Tibial nerve (tissue), 4 donors: ENCODE measurements at places on chromosomes 1 and 21. TPM values are rescaled to one million over a fixed set of nuclear protein-coding genes. Genes with fewer than 3 reads are reported as not detected.

DNA sequence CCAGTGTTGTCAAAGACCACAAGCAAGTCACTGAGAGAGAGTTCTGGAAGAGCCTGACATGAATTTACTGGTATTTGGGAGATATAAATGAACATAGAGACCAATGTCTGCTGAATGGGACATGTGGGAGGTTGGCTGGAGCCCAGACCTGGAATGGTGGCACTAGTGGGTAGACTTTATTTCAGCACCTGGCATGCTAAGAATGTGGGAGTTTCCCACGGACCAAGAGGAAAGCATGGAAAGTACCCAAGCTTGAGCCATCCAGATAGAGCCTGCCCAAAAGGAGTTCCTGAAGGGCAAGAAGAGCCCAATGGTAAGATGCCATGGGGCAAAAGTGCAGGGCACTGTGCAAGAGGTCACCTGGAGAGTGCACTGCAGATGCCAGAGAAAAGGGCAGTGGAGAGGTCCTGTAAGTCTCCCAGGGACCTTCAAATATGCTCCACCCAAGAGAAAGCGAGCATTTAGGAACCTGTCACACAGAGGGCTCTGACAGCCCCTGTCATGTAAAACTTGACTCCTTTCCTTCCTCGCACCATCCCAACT, 8.1 kb upstream of the ZNF687 start:
- no peak overlapping the region for H3K27ac ChIP-seq
- H3K27me3 ChIP-seq: no peaks in the 10 kb centered on the region

- no peaks in the 10 kb centered on the region for H3K36me3 ChIP-seq
- no peak for DNase-seq
- no peaks in the 10 kb centered on the region for H3K4me1 ChIP-seq
- H3K4me3 ChIP-seq: no peak overlapping the region
- H3K27ac ChIP-seq: no peak overlapping the region
Measured at GRCh38 chr1:241351841-241352240, 5.2 kb downstream of the RGS7 start.

- no peaks in the 10 kb centered on the region for H3K27me3 ChIP-seq
- no peak overlapping the region for H3K4me3 ChIP-seq
- no peaks in the 10 kb centered on the region for H3K36me3 ChIP-seq
Measured at GRCh38 chr1:34800214-34800613, 7.4 kb downstream of the GJA4 start.

- no peak overlapping the region for H3K4me3 ChIP-seq
- H3K4me1 ChIP-seq: peaks cover 13% of the 10 kb centered on the region
- peaks cover 23% of the 10 kb centered on the region for H3K36me3 ChIP-seq
- H3K27ac ChIP-seq: no peak overlapping the region
Measured at GRCh38 chr1:161885759-161886158, 119.6 kb downstream of the ATF6 start.

DNA sequence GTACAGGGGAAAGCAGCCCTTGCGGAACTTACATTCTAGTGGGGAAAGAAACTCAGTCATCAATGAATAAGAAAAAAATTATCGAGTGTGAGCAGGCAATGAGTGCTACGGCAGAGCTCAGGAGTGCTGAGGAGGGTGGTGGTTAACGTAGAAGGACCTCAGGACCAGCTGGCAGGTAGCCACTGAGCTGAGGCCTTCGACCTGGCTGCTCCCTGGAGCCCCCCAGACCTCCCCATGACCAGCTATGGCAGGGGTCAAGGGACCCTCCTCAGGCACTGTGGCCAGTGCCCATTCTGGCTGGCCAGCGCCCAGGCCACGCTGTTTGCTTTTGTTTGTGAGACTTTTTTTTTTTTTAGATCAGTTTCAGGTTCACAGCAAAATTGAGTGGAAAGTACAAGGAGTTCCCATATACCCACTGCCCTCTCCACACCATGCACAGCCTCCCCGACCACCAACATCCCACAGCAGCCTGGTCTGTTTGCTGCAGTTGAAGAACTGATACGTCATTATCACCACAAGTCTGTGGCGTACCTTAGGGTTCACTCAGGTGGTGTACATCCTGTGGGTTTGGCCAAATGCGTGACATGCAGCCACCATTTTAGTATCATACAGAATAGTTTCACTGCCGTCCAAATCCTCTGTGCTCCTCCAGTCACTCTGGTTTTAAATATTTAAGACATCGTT, 11.8 kb upstream of the TTC22 start:
- no peaks in the 10 kb centered on the region for H3K27me3 ChIP-seq
- no peak overlapping the region for H3K27ac ChIP-seq
- no peak overlapping the region for H3K4me3 ChIP-seq
- no peaks in the 10 kb centered on the region for H3K36me3 ChIP-seq
- no peaks in the 10 kb centered on the region for H3K4me1 ChIP-seq

DNA sequence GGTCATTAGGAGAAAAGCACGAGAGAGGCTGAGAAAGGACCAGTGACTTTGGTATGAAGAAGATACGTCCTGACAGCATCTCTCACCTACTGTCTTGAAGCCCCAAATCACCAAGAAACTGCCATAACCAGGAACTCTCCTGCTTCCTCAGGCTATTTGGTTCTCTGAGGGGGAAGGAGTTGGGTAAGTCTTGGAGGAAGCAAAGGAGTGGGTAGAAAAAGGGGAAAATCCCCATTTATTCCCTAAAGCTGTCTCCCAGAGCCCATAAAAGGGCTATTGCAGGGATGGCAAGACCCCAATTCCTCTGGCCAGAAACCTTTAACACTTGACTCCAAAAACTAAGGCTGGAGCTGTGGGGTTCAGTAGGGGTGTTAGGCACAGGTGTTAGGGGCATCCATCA, 2.1 kb upstream of the PBXIP1 start:
- H3K27ac ChIP-seq: peak overlapping the region; percentile 84
- H3K27me3 ChIP-seq: no peaks in the 10 kb centered on the region
- H3K4me3 ChIP-seq: no peak overlapping the region
- DNase-seq: no peak

- H3K36me3 ChIP-seq: no peaks in the 10 kb centered on the region
- H3K4me3 ChIP-seq: no peak overlapping the region
- no peaks in the 10 kb centered on the region for H3K4me1 ChIP-seq
- DNase-seq: no peak
- no peaks in the 10 kb centered on the region for H3K27me3 ChIP-seq
- H3K27ac ChIP-seq: no peak overlapping the region
Measured at GRCh38 chr1:38547321-38547720, 312.3 kb downstream of the RRAGC start.

The DNAJB4 gene
- 34.5 TPM for total RNA-seq

DNA sequence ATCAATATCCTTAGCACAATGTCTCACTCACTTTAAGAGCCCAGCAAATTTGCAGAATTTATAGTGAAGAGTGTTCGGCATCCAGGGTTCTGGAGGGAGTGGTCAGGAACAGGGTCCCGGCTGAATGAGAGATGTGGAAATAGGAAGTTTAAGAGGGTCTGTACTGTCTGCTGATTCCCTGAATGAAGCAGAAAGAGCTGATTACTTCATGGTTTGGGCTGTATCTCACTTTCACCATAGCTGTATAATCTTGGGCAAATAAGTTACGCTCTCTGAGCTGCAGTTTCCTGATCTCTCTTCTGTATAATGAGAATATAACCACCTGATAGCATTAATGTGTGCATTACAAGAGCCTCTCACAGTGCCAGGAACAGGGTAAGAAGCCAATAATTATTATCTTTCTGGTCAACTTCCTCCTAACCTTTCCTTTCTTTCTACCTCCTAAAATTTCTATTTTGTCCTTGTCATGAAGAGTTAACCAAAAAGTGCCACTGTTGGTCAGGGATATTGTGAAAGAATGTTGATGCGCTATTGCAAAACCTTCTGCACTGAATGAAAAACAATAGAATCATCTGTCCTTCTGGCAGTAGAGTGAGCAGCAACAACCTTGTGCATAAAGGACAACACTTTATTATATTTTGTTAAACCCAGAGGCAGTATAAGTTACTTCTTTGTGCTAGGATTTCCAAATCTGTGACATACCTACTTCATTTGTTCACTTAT, 14.7 kb upstream of the PTGFR start:
- no peak overlapping the region for H3K4me3 ChIP-seq
- no peaks in the 10 kb centered on the region for H3K4me1 ChIP-seq
- no peak overlapping the region for H3K27ac ChIP-seq
- H3K36me3 ChIP-seq: no peaks in the 10 kb centered on the region

- H3K4me1 ChIP-seq: no peaks in the 10 kb centered on the region
- DNase-seq: no peak
- no peaks in the 10 kb centered on the region for H3K27me3 ChIP-seq
- H3K4me3 ChIP-seq: no peak overlapping the region
Measured at GRCh38 chr1:47803815-47804501, 193.2 kb downstream of the TRABD2B start.

The EIF3I gene
- total RNA-seq: 172 TPM

DNA sequence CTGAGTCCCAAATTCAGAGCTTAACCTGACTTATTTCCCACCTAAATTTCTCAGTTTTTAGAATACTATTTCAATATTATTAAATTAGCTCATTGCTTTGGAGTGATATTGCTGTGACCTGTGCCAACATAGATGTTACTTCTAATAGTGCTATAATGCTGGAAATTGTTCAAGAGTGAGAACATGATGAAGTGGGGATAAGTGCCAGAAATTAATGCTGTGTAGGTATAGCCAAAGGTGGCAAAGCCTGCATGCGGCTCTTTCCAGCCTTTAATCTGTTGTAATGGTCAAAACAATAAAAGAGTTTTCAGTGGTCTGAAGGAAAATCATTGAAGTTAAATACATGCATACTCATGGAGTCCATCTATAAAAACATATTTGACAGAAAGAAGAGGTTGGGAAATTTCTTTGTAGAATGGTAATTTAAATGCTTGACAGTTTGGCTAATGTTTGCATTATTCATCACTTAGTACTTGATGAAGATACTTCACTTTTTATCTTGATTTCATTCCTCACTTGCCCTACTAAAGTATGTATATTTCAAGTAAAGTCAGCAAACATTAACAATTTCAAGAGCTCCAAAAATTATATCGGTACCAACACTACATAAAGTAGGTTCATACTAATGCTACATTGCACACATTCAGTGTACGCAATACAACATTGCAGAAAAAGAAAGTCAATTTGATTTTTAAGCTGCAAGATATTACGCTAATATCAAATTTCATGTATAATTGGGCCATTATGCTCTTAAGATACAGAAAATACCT, 82.1 kb downstream of the OLFM3 start:
- no peak for DNase-seq
- no peaks in the 10 kb centered on the region for H3K36me3 ChIP-seq
- H3K27me3 ChIP-seq: no peaks in the 10 kb centered on the region
- no peak overlapping the region for H3K27ac ChIP-seq

GRCh38 chr1:175733722-175734121, 9.7 kb downstream of the TNR start:
- no peaks in the 10 kb centered on the region for H3K27me3 ChIP-seq
- no peak overlapping the region for H3K27ac ChIP-seq
- no peaks in the 10 kb centered on the region for H3K4me1 ChIP-seq
- no peak overlapping the region for H3K4me3 ChIP-seq
- H3K36me3 ChIP-seq: no peaks in the 10 kb centered on the region

DNA sequence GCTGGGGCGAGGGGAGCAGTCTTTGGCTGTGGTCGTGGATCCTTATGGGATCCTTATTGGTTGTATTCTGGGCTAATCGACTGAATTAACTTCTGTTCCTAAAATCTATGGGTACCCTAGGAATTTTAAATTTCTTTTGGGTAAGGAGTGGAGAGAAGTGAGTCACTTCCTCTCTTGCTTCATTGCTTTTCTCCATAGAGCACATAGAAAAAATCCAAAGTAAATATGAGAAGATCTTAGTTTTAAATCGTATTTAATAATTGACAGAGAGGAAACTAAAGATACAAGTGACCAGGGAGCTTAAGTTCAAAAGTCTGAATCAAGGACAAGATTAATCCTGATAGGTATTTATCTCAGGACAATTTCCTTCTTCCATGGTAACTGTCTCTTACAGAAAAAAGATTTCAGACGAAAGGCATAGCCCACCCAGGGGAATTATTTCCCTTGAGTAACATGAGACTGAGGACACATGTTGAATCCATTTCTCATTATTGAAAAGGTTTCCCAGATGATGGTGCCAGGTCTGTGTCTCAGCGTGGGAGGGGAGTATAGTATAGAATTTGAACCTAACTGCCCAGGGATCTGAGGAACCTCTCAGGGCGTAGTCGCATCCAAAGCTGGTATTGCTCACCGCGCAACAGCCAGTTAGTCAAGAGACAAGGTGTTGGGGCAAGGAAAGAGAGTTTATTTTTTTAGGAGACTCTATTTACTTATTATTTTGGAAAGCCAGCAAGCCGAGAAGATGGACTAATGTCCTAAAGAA, 28.7 kb upstream of the FASLG start:
- no peak overlapping the region for H3K4me3 ChIP-seq
- H3K27me3 ChIP-seq: no peaks in the 10 kb centered on the region
- no peaks in the 10 kb centered on the region for H3K4me1 ChIP-seq
- no peak for DNase-seq

DNA sequence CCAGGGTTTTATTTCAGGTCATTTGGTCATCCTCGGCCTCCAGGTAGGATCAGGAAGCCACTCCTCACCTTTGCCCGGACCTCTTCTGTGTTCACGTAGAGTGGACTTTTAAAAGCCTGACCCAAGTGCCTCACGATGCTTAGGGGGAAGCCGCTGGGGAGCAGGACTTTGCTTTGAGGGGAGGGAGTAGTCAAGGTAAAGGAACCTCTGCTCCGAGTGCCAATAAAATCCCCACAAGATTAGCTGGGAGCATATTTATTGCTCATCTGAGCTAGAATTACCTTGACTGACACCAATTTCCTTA, 603 bp upstream of the DHRS3 start:
- H3K4me3 ChIP-seq: peak overlapping the region; percentile 72
- no peak for DNase-seq
- no peaks in the 10 kb centered on the region for H3K36me3 ChIP-seq
- no peaks in the 10 kb centered on the region for H3K27me3 ChIP-seq
- H3K27ac ChIP-seq: peak overlapping the region; percentile 98

DNA sequence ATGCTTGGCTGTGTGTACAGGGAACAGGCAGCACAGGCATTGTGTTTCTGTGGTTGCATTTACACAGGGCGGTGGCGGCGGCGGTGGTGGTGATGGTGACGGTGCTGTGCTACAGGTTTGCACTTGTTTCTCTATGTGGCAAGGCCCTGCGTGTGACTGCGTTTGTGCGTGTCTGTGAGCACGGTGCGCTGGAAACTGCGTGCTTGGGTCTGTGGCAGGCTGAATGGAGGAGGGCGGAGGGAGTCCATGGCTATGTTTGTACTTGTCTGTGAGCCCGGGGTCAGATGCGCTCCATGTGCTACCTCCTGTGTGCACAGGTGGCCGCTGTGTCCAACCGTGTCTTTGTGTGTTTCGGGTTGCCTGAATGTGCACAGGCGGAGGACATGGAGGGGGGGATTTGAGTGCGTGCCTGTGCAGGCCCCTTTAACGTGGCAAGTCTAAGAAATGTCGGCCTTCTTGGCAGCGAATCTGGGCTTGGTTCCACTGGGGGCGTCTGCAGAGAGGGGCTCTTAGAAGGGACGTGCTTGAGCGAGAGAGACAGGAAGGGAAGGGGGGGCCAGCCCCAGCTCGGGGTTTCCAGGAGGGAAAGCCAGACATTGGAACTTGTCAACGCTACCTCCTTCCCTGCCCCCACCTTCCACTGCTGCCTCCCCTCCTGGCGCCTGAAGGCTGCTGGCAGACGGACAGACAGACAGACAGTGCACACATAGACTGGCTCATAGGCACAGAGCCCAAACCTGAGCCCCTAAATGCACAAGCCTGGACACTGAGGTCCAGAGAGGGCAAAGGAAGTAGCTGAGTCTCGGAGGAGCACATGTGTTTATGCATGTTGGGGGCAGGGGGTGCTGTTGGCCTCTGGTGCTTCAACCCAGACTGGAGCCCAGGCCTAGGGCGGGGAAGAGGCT, 32.7 kb upstream of the WASF2 start:
- peak overlapping the region; percentile 76 for H3K27ac ChIP-seq
- peaks cover 79% of the 10 kb centered on the region for H3K4me1 ChIP-seq
- H3K27me3 ChIP-seq: no peaks in the 10 kb centered on the region
- DNase-seq: no peak

The KCNQ4 gene
- total RNA-seq: 2.1 TPM
